Left lung (tissue), 14 donors: ENCODE measurements at places on chromosomes 12 and 14. TPM values are rescaled to one million over a fixed set of nuclear protein-coding genes. Genes with fewer than 3 reads are reported as not detected.

- no peak for DNase-seq
Measured at GRCh38 chr14:86897704-86898513, 1095.1 kb downstream of the GALC start.

GRCh38 chr12:54060975-54061778 lies 7.5 kb downstream of the HOXC4 start:
- DNase-seq, result no peak

DNA sequence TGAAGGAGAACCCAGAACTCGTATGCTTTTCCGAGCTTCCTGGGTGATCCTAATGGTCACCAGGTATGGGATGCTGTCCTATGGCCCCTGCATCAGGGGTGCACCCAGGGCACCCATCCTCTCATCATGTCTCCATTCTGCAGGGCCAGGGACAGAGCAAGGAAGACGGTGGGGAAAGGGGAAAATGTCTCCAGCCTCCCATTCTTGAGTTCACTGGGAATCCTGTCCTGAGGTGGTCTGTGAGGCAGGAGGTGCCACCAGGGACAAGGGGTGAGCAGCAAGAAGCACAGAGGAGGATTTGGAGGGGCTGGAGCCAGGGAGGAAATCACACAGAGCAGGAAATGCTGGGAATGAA lies 14.9 kb upstream of the SLC6A12 start:
- no peak for DNase-seq

Gene LAG3
- 2.4 TPM for total RNA-seq

Gene VRK1
- total RNA-seq, result 14.0 TPM
